ENCODE measurements at places on chromosomes 1 and 21.

DNA sequence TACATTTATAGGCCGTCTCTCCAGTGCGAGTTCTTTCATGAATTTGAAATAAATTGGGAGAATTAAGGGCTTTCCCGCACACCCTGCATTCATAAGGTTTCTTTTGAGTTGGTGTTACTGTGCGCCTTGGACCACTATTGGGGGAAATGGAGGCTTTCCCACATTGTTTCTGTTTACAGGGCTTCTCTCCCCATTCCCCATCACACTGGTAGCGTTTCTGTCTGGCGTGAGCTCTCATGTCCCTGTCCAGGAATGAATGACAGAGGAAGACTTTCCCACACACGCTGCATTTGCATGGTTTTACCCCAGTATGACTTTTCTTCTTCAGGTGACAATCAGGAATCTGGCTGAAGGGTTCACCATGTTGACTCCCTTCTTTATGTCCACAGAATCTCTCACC is 65.0 kb downstream of the UCHL5 start:
- no peak for DNase-seq

DNA sequence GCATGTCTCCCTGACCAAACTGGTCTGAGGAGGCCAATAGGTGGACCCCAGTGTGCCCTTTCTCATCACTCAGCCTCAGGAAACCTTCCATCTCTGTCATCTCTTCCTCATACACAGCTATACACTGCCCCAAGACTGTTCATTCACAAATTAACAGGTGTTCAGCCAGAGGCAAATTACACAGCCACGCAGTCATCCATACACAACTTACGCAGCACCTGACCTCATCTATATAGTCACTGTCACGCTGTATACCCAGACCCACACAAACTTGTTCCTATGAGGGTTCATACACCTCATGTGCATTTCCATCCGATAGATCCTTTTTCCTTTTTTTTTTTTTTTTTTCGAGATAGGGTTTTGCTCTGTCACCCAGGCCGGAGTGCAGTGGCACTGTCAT is 12.4 kb downstream of the DLGAP3 start:
- DNase-seq: no peak

GRCh38 chr1:14552246-14552965 is 46.1 kb upstream of the KAZN start:
- DNase-seq: no peak

GRCh38 chr1:55338448-55338820 is 123.3 kb upstream of the USP24 start:
- DNase-seq: no peak

- DNase-seq: no peak
Observed at GRCh38 chr1:193592317-193592716, 405.9 kb upstream of the B3GALT2 start.

- no peak for DNase-seq
Observed at GRCh38 chr1:56057466-56058405, 521.6 kb downstream of the PLPP3 start.

- DNase-seq: peak; percentile 60
Observed at GRCh38 chr1:210236840-210237409, 4.3 kb downstream of the SERTAD4 start.

- DNase-seq: no peak
Observed at GRCh38 chr1:116532671-116533428, 38.0 kb downstream of the CD58 start.

- peak; percentile 93 for DNase-seq
Observed at GRCh38 chr1:155017041-155017945, 14.7 kb downstream of the ZBTB7B start.

DNA sequence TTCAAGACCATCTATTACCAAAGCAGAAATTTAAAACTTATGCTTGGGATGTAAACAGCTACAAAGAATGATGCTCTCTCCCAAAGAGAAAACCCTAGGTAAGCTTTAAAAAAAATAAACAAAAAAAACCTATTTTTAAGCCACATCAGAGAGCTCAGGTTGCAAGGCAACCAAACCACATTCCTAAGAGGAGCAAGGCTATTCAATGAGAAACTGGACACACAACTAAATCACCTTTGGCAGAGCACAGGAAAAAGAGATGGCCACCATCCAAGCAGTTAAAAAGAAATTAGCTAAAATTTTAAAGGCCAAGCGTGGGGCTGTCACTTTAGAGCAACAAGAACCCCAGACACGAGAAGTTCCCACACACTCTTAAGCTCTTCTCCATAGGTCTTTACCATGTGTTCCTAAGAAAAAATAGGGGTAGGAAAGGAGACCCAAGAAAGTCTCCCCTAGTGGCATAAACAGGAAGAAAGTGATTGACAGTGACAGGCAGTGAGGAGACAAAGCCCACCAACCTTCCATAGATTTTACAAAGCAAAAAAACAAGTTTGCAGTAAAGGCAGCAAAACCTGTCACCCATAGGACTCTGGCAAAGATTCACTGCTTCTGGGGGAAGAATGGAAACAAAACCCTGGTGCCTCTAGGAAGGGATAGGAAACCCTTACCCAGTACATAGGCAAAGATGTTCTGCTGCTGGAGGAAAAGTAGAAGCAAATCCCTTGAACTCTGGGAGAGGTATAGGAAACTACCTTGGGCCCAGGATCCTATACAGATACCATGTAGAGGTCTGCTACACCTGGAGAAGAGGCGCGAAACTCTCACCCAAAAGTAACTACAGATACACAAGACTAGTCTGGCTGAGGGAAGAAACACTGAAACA is 68.5 kb downstream of the FOXJ3 start:
- no peak for DNase-seq

GRCh38 chr21:42222821-42223390 is 4.0 kb downstream of the ABCG1 start:
- no peak for DNase-seq

- no peak for DNase-seq
Observed at GRCh38 chr1:192061556-192061955, 96.7 kb upstream of the RGS18 start.

DNA sequence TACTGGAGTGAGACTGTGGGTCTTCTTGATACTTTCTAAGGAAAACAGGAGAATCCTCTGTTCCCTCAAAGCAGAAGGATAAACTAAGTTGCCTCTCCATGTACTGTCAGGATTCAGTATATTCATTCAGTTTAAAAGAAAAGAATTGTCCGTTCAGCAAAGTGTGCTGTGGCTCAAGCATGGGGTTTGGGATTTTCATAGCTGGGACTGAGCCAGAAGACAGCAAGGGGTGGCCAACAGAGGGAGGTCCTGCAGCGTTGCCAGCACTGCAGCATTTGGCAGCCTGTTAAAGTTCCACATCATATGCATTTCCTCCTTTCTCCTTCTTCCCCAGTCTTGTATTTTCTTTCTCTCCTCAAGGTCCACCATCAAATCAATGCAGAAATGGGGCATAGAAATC is 75.1 kb downstream of the DTL start:
- DNase-seq: peak; percentile 23

- no peak for DNase-seq
Observed at GRCh38 chr1:71001624-71002023, 46.0 kb downstream of the PTGER3 start.

GRCh38 chr1:31664528-31664927 is 19.9 kb upstream of the PEF1 start:
- no peak for DNase-seq

DNA sequence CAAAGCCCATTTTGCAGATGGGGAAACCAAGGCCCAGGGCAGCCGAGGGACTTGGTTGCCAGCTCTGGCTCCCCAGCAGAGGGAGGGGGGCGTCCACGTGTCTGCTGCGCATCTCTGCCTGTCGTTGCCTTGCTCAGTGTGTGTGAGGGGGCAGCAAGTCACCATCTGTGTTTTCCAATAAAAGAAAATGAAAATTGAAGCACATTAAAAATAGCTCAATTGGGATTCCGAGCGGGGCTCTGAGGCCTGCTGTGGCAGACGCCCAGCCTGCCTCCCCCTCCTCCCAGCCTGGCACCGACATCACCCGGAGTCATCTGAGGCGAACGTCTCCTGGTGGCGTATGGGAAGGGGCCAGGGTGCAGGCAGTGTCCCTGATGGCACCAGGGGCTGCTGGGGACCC is 51.2 kb downstream of the EPHB2 start:
- no peak for DNase-seq

DNA sequence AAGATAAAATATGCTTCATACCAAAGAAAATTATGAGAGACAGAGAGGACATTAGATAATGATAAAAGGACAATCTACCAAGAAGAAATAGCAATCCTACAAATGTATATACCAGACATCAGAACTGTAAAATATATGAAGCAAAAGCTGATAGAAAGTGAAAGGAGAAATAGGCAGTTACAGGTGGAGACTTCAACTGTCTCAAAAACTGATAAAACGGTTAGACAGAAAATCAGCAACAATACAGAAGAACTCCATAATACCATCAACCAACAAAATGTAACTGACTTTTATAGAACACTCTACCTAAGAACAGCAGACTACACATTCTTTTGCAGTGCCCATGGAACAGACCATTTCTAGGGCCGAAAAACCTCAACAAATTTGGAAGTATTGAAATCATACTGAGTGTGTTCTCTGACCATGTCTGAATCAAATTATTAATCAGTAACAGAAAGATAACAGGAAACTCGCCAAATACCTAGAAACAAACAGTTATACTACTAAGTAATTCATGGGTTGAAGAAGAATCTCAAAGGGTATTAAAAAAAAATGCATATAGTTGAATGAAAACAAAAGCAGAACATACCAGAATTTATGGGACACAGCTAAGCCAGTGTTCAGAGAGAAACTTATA is 132.1 kb downstream of the RPS6KC1 start:
- no peak for DNase-seq

DNA sequence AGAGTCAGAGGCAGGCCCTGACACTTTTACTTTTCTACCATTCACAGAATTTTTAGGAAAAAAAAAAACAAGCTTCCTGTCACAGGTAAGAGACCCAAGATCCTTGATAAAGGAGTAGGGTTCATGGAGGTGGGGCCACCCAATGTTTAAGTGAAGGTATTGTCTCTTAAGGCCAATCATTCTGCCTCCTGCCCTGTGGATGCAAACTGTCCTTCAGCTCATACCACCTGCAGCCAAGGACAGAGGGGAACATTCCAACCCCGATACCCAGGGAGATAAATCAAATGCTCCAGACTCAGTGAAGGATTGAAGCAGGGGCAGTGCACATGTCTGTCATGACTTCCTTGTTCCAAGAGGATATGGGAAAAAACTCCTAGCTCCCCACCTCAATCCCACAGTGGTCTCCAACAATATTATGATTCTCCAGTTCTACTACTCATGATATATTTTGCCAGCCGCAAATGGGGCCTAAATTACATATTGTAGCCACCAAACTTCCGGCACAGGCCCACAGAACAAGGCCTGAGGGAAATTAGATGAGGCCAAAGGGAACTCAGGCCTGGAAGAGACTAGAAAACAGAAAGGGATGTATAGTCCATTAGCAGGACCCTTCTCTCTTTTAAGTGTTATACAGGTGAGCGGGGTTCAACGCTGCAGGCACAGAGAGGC is 59.5 kb downstream of the TRABD2B start:
- no peak for DNase-seq

DNA sequence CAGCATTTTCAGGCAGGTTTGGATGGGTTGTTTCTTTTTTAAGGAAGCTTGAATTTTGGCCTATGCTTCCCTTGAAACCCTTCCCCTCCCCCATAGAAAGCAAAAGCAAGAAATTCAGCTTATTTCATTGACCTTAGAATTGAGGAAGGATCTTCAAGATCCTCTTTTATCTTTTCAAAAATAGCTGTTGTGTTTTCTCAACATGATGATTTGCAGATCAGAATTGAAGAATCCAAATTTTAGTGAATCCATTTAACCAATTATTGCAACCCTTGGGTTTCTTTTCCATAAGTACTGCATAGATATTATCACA is 73.7 kb downstream of the LRRC8C start:
- no peak for DNase-seq

DNA sequence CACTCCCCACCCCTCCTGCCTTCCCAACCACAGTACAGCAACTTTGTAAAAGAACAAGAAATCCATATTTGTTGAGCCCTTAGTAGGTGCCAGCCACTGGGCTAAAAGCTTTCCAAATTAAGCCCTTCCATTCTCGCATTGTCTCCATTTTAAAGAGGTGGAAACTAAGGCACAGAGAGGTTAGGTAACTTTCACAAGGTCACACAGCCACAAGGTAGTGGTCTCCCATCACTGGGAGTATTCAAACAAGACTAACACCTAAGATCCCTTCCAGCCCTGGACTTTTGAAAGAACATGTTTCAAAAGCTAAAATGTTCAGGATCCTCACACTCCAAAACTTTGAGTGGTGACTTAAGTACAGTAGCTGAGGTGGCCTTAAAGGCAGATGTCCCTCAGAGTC is 3.2 kb downstream of the SDC3 start:
- DNase-seq: no peak

GRCh38 chr21:29025328-29025713 is 853 bp downstream of the USP16 start:
- DNase-seq: peak; percentile 14

DNA sequence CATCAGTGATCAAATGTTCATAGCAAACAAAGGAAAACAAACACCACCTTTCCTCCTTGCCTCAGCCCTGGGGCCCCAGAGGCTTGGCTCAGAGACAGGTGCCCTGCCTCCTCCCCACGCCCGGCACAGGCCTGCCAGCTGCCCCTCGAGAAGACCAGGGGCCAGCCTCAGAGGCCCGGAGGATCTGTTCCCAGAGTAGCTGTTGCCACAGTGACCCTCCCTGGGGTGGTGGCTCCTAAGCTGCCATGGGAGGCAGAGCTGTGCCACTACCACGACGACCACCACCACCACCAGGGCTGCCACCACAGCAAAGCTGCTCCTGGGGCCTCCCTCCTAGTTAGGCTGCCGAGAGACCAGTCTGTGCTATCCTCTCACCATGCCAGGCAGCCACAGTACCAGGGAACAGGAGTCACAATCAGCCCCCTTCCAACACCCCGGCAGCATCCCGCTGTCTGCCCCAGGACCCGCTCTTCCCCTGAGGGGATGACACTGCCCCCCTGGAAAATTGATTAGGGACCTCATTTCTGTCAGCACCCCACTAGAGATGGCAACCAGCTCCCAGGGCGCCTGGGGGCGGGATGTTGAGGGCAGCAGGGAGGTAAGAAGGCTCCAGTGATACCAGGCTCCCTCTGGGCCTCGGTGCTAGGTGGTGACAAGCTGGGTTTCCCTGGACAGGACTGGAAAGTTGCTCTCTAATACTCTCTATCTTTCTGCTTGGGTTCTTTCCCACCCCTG is 30.5 kb downstream of the KCNC4 start:
- no peak for DNase-seq

DNA sequence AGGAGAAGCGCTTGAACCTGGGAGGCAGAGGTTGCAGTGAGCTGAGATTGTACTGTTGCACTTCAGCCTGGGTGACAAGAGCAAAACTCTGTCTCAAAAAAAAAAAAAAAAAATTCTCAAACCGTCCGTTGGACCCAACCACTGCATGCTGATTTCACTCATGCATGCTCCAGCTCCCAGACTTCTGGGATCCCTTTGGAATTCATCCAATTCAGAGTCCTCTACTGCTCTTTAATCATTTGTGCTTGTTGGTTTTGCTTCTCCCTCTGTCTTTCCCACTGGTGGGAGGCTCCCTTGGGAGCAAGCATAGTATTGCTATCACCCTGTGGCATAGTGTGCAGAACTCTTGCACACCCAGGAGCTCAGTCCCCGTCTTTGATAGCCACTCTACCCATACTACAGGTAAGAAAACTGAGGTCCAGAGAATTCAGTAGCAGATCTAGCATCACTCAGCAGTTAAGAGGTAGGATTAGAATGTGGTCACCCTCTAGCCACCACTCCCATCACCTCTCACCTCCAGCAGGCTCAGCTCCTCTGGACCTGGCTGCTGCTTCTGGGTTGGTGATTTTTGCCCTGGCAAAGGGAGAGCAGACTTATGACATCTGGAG is 3.1 kb upstream of the LMNA start:
- no peak for DNase-seq
